ENCODE measurements at places on chromosomes 2 and 18. TPM values are rescaled to one million over a fixed set of nuclear protein-coding genes. Genes with fewer than 3 reads are reported as not detected.

CABYR gene
- total RNA-seq: 11.4 TPM

DNA sequence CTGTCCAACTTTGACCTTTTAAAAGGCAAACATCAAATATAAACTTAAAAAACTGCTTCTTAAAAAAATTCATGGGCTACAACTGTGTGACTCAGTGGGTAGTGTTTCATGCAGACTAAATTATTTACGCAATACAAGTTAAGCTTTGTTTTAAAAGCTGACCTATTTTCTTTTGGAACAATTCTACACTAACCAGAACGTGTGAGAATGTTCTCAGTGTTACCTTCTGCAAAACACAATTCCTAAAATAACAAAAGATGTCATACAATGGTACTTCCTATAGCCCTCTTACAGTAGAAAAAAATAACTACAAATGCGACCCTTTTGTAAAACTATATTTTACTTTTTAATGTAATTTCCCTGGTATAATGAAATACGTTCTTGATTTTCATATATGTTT, 793.8 kb upstream of the FSHR start:
- DNase-seq: no peak

SERPINB3 gene
- not detected for total RNA-seq

NT5C1B gene
- not detected for total RNA-seq

DNA sequence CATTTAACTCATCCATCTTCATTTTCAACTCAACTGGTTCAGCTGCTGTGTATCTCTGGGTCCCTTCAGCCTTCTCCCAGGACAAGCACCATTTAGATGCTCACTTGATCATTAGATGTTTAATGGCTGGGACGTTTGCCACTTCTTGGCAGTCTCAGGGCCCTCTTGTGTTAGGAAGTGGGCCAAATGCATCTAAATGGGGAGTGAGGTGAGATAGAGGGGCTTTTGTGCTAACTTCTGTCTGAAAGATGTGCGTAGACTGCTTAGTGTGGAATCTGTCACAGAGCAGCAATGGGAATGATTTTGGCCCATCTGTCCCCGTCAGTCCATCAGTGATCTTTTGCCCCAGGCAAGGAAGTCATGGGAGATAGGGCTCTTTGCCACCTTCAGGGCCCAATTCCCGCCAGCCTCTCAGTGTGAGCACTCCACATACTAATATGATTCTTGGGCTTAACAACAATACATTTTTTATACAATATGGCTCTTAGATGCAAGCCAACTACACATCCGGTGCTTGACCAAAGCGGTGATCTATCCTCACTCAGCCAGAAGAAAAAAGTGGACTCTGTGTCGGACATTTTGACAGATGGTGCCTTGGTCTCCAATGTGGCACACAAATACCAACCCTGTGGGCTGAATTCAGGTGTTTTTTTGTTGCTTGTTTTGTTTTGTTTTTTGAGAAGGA, 95.7 kb upstream of the EPC2 start:
- DNase-seq: no peak

- no peak for DNase-seq
Measured at GRCh38 chr2:199556527-199557285, 99.0 kb upstream of the SATB2 start.

HS1BP3 gene
- 27.8 TPM for total RNA-seq

DNA sequence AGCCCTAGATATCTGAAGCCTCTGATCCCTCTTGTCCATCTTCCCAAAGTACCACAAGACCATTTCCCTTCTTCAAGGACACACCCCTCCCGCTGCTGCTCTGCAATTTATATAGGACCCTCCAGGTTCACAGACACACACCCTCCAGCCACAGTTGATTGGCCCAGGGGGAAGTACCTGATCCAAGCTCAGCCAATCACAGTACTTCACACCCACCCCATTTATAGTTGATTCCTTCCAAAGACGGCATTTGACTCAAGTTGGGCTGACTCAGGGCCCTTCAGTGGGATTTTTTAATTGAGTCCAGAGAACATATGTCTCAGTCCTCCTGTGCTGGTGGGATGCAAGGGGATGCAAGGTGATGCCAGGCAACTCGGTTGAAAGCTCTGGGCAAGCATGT, 59.2 kb downstream of the GYPC start:
- DNase-seq: no peak

All from endothelial cell of umbilical vein (primary cell).